ENCODE measurements at places on chromosomes 5 and 9.
A peak's percentile ranks its signal among the peaks of the same experiment; 100 is the strongest.

- DNase-seq: no peak
Measured at GRCh38 chr9:133777068-133777791, 39.1 kb upstream of the SARDH start.

DNA sequence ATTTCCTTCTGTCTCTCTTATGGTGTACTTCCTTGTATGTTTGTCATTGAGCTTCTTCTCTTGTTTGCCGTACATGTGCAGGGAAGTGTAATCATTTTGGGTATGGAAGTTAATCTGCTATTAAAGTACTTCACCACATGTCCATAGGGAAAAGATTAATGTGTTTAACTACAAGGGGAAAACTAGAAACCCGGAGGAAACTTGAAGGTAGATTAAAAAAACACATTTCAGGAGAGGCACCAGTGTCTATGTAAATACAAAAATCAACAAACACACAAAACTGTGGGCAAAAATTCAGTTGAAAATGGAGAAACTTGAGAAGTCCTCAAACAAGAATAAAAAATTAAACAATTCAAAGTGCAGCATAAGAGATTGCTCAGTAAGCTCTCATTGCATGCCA is 166.4 kb downstream of the PBX3 start:
- DNase-seq: no peak

GRCh38 chr5:163489055-163489744 is 16.2 kb upstream of the MAT2B start:
- no peak for DNase-seq

- no peak for DNase-seq
Measured at GRCh38 chr9:88498880-88499279, 36.1 kb upstream of the NXNL2 start.

DNA sequence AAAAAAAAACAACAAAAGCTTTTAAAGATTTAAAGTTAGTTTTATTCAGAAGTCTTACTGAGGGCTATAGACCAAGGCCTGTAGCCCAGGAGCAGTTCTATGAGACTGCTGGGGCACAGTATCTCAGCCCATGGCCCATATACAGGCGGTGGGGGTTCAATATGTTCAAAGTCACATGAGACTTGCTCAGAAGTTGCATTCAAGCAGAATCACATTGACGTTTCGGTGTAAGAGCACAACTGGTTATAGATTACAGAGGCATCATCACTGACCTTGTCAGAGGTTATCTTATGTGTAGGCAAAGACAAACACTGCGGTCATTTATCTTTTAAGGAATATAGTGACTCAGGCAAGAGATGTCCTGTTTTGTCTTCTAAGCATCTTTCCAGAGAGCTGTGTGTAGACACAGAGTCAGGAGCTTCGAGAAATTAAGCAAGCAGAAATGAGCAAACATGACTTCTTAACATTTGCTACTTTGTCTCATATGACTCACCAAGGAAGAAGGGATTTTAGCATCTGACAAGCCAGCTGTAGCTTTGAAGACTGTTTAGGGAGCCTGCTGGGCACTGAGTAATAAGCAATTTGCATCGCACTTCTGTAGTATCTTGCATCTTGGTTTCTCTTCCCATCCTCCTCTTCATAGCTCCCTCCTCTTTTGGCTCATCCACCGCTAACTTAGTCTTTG is 12.9 kb upstream of the F2RL1 start:
- DNase-seq: no peak

DNA sequence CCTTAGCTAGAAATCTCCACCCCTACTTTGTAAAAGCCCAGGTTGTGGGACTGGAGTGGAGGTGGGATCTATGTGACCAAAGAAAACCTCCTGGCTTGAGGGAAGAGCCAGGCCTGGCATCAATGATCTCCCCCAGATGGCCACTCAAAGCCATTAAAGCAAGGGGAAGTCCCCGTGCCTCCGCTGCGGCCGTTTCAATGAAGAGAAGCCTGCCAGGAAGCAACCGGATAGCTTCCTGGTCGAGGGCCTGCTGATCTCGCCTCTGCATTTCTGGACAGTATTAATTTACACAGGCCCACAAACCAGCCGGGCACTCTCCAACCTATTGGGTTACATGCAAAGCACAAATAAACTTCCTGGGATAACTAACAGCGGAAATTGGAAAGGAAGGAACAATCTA is 160.5 kb upstream of the MSX2 start:
- DNase-seq: no peak

GRCh38 chr9:36189976-36190375 is 745 bp upstream of the CLTA start:
- no peak for DNase-seq

- no peak for DNase-seq
Measured at GRCh38 chr5:129507527-129507926, 47.4 kb downstream of the ADAMTS19 start.

GRCh38 chr9:134694714-134695113 is 53.1 kb downstream of the COL5A1 start:
- no peak for DNase-seq

DNA sequence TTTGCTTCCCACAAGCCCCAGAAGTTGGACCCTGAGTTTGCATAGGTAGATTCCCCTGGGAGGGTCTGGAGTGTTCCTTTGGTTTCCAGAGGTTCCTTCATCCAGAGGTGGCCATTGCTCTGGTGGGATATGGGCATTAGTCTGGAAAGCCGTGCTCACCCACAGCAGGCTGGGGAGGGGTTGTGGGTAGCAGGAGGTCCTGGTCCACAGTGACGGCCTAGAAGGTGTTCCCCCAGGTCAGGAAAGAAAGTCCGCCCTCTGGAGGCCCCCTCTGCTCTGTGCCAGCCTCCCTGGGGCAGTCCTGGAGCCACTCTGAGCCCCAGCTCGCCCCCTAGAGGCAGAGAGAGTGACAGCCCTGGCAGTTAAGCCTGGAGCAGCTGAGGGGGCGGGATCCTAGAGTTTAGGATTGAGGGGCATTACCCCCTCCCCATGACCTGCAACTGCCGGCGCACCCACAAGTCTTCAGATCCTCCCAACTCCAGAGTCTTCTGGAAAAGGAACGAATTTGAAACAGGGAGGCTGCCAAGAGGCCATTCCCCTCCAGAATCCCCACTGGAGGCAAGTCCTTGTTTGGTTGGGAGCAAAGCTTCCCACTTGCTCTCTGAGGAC is 36.8 kb downstream of the NDST1 start:
- peak; percentile 90 for DNase-seq

- DNase-seq: no peak
Measured at GRCh38 chr5:148746826-148747535, 79.4 kb upstream of the ADRB2 start.

DNA sequence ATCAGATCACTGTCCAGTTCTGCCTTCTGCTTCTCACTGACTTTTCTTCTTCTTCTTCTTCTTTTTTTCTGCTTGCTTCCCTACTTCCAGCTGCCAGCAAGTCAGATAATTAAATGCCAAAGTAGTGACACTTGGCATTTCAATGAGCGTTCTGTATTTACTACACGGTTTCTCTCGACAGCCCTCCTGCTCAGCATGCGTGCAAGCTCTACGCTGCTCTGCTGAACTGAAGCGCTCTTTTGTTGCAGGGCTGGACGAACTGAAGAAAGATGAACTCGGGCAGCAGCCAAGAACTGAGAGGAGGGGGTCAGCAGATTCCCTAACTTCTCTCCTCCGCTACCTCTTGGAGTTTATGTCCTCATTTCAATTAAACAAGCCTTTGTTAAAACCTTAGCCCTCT is 319.1 kb downstream of the GLIS3 start:
- no peak for DNase-seq

DNA sequence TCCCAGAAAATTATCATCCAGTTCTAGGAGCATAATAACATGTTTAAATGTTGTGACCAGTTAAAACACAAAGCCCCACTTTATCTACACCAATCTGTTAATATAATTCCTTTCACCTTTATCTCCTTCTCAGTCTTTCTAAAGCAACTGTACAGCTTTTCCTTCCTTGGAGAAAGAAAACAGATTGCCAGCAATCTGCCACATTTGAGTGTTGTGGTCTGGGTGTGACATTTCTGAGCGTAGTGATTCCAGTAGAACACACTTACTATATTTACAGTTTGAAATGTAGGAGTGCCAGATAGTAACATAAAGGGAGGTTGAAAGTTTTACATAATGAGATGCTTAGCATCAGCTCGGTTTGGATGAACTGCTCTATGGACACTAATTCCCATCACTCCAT is 76.1 kb downstream of the KCNN2 start:
- DNase-seq: no peak

GRCh38 chr5:140258016-140258415 is 44.9 kb downstream of the PFDN1 start:
- DNase-seq: no peak

GRCh38 chr9:124770359-124771020 is 621 bp downstream of the NR6A1 start:
- DNase-seq: peak; percentile 69

Data from left colon (tissue), 2 donors.